ENCODE measurements at places on chromosomes 5 and 9.

DNA sequence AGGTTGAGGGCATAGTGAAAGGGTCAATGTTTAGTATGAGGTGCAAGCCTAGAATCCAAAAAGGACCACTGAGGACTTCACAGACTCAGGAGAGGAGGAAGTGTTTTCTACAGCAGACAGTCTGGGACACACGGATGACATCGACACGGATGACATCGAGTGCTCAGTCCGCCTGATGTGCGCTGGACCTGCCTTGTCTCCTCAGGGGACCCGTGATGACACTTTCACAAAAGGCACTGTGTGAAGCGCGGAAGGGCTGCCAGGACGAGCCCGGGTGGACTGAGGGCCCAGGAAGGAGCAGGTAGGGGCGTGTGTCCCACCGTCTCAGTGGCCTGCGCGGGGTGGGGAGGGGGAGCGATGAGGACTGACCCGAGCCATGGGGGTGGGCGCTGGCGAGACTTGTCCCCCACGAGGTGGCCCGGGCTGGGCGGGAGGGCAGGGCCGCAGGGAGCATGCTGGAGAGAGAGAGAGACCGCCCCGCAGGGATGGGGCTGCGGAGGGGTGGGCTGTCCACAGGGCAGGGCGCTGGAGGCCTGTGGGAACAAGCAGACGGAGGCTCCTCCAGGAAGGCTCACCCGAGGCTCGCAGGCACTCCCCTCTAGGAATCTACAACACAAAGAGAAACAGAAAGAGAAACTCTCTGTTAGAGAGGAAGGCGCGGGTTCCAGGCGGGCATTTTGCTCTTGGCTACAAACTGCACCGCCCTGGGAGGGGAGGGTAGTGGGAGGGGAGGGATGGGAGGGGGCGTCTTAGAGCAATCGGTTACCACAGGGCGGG, 54.9 kb downstream of the USP20 start:
- DNase-seq = peak; percentile 71

GRCh38 chr9:37968228-37968701, 64.3 kb upstream of the SLC25A51 start:
- no peak for DNase-seq

- peak; percentile 19 for DNase-seq
These were observed 2.1 kb downstream of the CHSY3 start for GRCh38 chr5:129906177-129906887.

GRCh38 chr9:28127101-28127500, 553.8 kb upstream of the C9orf72 start:
- no peak for DNase-seq

DNA sequence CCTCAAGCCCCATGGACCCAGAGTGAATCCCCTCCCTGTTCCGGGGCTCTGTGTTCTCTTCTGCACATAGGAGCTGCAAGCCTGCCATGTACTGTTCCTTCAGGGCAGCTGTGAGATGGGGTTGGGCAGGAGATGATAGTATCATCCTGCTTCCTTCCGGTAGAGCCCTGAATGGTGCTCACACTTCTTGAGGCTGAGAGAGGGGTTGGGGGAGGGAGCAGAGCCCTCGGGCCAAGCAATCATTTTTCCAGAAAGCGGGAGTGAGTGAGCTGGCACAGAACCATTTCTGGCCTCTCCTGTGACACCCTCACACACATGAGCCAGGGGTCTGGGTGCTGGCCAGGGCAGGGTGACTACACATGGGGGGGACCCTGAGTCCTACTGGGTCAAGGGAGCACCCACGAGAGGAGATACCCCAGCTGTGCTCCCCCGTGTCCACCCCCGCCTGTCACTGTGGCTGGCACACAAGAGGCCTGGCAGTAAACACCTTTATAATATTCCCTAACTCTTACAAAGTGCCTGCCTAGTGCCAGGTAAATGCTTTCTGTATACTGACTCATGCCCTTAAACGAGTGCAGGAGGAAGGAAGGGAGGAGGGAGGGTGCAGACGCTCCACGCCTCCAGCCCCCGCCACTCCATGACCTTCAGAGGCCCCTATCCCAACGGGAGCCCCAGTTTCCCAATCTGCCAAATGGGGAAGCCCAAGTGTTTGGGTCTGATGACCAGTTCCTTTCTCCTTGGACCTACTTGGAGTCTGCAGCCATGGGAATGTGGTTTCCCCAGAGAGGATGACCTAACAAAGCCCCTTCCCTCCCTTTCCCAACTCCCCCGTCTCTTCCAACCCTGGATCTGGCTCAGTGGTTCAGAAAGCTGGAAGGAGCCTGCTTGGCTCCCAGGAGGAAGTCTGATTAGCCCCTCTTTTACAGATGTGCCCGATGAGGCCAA, 15.5 kb downstream of the AKNA start:
- DNase-seq = peak; percentile 65

DNA sequence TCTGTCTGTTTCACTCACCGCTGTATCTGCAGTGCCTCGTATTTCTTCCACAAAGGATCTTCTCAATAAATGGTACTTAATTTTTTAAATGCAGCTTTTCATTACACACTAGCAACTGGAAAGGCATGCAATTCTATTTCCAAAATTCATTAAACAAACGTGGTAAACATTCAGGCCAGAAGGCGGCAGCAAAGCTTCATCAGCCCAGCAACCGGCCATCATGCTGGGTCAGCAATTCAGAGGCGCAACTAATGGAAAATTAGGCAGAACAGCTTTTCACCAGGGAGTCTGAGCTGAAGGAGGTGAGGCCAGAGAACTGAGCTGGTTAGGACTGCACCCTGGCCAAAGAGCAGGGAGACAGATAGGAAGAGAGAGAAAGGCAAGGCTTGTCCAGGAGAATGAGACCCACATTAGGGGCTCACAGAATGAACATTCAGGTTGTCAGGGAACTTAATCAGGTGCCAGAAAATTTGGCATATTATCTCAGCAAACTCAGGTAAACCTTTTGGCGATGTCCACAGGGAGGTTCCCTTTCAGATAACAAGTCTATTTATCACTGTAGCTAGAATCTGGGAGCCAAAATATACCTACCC, 17.7 kb upstream of the RNF180 start:
- DNase-seq = peak; percentile 77

GRCh38 chr5:120913396-120913795, 449.3 kb downstream of the PRR16 start:
- DNase-seq = no peak

GRCh38 chr9:126377536-126377935, 50.9 kb downstream of the MVB12B start:
- no peak for DNase-seq

DNA sequence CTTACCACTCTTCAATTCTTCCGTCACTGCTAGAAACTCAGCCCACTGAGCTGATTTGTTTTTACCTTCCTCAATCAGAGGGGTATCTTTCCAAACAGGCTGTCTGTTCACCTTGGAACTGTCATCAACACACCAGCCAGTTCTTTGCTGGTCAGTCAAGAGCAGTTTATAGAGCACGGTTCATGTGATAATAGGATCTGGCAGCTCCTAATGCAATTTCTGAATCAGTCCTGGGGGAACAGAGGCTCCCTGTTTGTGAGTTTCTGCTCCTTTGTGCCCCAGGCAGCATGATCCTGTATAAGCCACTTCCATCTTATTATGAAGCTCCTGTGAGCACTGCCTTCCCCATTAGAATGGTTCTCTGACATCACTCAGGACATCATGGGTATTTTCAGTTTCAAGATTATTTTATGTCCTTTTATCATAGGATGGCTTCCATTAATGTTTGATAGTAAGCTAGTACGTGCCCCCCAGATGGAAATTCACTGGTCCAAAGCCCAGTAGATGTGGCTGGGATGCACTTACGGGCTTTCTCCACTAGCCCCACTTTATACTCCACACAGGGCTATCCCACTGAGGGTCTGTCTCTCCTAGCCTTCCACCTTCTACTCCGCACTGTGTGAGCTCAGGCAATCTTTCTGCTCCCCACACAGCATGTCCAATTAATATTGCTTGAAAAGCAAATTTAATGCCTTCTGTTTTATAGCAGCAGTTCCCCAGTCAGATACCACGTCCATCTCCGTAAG, 85.5 kb upstream of the SPIN1 start:
- no peak for DNase-seq

- peak; percentile 50 for DNase-seq
These were observed 57.9 kb upstream of the CCNG1 start for GRCh38 chr5:163379298-163380155.

DNA sequence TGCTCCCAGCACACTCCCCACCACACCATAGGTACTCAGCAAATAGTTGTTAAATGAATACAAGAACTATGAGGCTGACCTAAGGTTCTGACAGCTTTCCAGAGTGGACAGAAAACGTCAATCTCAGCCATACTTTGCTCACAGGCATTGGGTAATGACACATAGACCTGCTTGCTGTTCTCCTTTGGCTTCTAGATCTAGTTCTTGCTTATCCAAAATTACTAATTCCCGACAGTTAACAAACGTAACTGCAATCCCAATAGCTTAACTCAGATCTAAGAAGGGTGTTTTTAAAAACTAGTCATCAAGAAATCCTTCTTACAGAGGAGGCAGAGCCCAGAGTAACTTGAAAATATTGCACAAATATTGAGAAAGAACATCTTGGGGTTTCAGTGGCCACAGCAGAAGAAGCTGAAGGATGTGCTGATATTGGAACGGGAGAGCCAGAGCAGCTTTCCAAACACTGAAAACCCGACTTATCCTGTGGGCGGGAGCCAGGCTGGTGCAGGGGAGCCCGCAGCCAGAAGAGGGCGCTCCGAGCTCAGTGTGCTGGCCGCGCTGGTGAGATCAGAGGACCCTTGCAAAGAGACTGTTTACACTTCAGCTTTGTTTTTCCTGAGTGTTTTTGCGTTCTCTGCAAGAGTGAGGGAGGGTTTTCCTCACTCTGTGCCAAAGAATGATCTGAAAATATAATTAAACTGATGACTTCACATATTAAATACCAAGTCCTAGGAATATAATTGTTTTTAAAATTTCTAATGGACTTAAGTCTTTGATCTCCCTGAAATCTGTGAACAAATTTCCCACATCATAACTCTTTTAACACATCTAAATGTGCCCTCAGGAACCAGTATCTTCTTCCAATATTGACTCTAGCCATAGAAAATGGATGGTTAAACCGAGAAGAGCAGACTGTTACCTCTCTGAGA, 30.3 kb downstream of the FGF1 start:
- DNase-seq = peak; percentile 80

GRCh38 chr5:137304226-137304874, 194.8 kb downstream of the SPOCK1 start:
- no peak for DNase-seq

DNA sequence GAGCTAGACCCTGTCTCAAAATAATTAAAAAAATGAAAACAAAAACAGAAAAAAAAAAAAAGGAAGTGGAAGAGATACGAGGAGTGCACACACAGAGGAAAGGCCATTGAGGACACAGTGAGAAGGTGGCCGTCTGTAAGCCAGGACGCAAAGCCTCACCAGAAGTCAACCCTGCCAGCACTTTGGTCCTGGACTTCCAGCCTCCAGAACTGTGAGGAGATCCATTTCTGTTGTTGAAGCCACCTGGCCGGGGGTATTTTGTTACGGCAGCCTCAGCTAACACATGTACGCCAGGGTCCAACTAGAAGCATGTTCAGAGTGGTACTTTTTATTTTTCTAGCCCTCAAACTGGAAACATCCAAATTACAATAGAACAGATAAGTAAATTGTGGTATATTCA, 21.8 kb downstream of the SLC35D2 start:
- DNase-seq = no peak

- no peak for DNase-seq
These were observed 203.7 kb downstream of the SEMA6A start for GRCh38 chr5:116370886-116371285.

GRCh38 chr5:45109636-45110035, 300.9 kb downstream of the MRPS30 start:
- no peak for DNase-seq

- DNase-seq = peak; percentile 59
These were observed 113.9 kb downstream of the SUSD1 start for GRCh38 chr9:112061152-112061740.

GRCh38 chr5:98916540-98916939, 12.3 kb downstream of the CHD1 start:
- no peak for DNase-seq

- DNase-seq = peak; percentile 84
These were observed 518 bp downstream of the UBE2B start for GRCh38 chr5:134371834-134372340.

DNA sequence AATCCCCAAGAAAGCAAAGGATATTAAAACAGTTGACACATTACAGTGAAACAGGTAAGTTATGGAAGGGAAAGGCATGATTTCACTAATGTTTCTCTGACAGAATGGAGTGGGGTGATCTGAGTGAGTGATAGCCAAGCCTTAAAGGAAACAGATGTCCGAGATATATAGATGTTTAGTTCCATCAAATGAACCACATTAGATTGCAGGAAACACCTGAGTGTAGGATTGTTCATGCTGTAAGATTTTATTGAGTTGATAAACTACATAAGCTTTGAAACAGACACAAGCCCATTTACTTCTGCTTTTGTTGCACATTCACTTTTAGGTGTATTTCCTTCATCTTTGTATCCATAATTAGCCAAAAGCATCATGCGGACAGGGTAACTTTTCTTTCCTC, 167.1 kb upstream of the PPP1R2B start:
- no peak for DNase-seq

DNA sequence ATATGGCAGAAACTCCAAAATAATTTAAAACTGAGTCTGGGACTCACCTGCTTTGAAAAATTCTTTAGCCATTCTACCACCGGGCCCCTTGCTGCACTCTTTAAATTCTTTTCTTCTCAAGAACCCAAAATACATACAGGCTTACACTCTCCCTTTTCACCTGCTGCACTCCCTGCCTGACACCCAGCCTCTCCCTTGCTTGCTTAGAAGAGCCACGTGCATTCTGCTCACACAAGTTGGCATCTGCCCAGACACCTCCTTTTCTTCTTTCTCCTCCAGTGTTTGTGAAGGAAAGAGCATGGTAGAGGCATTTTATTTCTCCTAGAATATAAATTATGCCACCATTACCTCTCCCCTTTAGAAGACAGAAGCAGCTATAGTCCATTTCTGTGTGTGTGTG, 39.0 kb upstream of the AOPEP start:
- DNase-seq = no peak

- DNase-seq = no peak
These were observed 405.8 kb upstream of the TLE4 start for GRCh38 chr9:79166005-79166404.

- DNase-seq = no peak
These were observed 760.2 kb downstream of the TAF11L14 start for GRCh38 chr5:18394443-18394804.

DNA sequence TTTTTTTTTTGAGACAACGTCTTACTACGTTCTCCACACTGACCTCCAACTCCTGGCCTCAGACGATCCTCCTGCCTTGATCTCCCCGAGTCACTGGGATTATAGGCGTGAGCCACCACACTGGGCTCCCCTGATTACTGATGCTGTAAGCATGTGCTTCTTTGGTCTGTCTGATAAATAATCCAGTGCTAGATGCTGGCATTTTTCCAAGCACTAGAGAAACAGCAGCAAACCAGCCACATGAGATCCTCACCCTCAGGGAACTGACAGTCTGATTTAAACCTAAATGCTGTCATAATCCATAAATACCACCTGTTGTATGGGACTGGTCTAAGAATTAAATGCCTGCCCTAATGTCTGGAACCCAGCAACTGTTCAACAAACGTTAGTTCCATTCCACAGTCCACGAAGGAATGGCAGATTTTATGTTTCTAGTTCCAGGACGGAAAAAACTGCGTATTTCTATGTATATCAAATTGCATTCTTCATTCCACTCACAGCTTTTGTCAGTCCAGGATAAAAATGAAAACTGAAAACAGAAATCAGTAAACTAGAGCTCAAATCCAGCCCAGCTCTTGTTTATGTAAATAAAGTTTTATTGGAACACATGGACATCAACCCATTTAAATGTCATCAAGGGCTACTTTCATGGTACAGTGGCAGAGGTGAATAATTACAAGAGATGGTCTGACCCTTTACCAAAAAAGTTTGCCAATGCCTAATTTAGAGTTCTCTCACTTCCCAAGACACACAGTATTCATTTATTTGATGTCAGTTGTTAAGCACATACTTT, 20.1 kb downstream of the SLC35D2 start:
- DNase-seq = no peak

All from mesendoderm (in vitro differentiated cells).